ENCODE measurements at places on chromosomes 4 and X.

DNA sequence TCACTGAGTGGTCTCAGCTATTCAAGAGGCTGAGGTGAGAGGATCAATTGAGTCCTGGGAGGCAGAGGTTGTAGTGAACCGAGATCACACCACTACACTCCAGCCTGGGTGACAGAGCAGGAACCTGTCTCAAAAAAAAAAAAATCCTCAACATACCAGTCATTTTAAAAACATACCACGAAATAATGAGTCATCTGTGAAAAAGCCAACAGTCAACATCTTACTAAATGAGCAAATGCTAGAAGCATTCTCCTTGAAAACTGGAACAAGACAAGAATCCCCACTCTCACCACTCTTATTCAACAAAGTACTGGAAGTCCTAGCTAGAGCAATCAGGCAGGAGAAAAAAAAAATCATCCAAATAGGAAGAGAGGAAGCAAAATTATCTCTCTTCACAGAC is 104.0 kb upstream of the ARHGEF9 start:
- DNase-seq, result no peak

- DNase-seq, result no peak
These were observed 72.8 kb downstream of the SLC9A7 start for GRCh38 chrX:46686003-46686645.

DNA sequence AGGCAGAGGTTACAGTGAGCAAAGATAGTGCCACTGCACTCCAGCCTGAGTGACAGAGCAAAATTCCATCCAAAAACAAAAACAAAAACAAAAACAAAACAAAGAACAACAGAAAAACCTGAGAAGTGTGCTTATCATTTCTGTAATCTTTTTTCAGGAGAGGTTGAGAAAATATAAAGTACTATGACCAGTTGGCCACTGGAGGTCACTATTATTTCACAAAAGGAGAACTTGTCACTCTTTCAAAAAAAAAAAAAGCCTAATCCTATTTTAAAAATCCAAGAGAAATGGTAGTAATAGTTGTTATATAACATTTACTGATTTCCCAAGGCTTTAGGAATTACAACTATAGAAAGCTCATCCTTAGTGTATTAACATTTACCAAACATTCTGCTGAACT is 24.9 kb upstream of the RNF150 start:
- DNase-seq, result no peak

DNA sequence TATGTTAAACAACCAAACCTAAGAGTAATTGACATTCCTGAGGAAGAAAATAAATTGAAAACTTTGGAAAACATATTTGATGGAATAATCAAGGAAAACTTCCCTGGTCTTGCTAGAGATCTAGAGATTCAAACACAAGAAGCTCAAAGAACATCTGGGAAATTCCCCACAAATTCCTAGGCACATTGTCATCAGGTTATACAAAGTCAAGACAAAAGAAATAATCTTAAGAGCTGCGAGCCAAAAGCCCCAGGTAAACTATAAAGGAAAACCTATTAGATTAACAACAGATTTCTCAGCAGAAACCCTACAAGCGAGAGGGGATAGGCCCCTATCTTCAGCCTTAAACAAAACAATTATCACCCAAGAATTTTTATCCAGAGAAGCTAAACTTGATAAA is 1082.0 kb upstream of the IGFBP7 start:
- no peak for DNase-seq

DNA sequence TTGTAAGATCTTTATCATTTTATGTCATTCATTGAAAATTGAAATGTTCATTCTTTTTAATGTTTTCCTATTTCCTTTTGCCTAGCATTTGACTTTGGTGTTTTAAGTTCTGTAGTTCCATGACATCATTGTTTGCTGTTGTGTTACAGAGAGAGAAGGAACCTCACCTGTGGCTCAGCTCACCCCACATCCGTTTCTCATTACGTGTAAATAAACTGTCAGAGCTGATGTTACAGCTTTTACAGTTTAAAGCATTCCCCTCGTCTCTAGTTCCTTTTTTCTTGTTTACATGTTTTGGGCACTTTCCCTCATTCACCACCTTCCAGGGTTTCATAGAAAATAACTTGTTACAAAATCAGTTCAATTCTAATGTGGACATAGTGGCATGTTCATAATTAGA is 137.2 kb downstream of the FNIP2 start:
- DNase-seq, result no peak

- no peak for DNase-seq
These were observed 178.3 kb downstream of the AFAP1 start for GRCh38 chr4:7761312-7761711.

DNA sequence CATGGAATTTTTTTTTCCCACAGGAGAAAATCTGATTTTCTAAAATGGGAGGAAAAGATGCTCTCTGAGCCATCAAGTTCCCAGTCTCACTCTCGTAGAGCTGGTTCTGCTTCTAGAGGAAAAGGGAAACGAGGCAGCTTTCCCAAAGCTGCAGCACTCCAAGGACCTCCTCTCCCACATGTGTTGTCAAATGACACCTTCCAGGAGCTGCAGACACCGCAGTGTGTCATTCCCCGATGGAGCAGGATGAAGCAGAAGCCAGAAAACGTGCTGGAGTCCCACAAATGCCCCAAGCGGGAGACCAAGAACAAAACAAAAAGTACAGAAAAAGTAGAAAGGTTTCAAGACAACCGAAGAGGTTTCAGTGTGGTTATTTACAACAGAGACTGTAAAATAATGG is 348.1 kb downstream of the ARHGAP10 start:
- no peak for DNase-seq

- DNase-seq, result no peak
These were observed 35.1 kb downstream of the FAM114A1 start for GRCh38 chr4:38902695-38903094.

DNA sequence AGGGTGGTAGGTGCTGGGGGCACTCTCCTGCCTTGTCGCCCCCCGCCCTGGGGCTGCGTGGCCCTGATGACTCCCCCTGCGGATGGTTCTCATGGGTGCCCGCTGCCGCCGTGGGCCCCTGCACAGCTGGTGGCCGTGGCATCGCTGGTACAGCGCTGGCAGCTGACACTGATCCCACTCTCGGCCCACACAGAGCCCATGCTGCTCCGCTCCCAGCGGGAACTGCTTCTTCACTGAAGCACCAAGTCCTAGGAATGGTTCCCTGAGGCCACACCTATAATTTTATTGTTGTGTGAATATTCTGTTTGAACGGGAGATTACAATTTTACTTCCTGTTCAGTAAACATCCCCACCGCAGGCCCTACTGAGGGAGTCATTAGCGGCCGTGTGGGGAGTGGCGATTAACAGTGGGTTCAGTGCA is 138.6 kb upstream of the NKX1-1 start:
- no peak for DNase-seq

DNA sequence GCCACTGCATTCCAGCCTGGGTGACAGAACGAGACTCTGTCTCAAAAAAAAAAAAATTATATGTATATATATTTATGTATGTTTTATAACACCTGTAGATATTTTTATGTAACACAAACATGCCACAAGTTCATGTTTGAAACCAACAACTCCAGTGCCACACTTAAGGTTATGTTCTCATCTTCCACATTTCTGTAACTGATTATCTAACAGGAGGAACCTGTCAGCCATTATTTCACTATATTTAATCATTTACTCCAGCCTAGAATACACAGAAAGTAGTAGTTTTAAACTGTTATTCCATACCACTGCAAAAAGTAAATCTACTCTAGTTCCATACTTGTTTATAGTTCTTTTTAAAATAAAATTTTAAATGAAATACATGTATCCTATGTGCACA is 32.3 kb downstream of the MCUB start:
- DNase-seq, result no peak

DNA sequence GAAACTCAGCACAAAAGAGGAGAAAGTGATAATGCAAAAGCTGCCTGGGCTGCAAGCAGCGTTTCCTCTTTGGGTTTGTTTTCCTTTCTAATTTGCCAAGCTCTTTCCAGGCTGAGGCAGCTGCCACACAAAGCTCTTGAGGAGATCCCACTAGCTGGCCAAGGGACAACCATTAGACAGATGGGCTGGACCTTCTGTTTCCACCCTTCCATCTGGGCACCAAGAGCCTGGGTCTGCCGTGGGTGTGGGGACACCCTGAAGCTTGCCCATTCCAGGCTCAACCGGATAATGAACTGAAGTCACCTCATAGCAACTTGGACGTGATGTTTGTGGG is 194.6 kb upstream of the C1QTNF7 start:
- no peak for DNase-seq

- no peak for DNase-seq
These were observed 50.9 kb downstream of the REPS2 start for GRCh38 chrX:16997313-16997712.

DNA sequence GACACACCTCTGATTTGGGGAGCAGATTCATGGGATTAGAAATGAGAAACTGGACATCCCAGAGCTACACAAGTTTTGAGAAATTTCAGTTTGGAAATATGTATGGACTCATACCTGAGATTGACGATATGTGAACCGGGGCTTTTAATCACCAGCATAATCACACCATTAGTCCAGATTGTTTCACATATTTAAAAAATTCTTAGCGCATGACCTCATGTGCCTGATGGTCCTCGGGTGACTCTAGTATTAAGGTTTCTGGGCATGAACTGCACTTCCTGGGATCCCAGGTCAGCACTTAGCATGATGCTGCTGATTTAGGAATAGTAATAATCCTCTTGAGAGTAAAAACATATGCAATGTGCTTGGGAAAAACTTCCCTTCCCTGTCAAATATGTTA is 91.9 kb upstream of the BCOR start:
- no peak for DNase-seq

GRCh38 chrX:48736303-48736702 is 25.2 kb upstream of the GLOD5 start:
- no peak for DNase-seq

GRCh38 chrX:34805951-34806350 is 136.6 kb upstream of the FAM47B start:
- no peak for DNase-seq

- no peak for DNase-seq
These were observed 19.6 kb downstream of the CYP2U1 start for GRCh38 chr4:107950746-107951540.

- no peak for DNase-seq
These were observed 47.4 kb downstream of the PRDM5 start for GRCh38 chr4:120874792-120875774.

DNA sequence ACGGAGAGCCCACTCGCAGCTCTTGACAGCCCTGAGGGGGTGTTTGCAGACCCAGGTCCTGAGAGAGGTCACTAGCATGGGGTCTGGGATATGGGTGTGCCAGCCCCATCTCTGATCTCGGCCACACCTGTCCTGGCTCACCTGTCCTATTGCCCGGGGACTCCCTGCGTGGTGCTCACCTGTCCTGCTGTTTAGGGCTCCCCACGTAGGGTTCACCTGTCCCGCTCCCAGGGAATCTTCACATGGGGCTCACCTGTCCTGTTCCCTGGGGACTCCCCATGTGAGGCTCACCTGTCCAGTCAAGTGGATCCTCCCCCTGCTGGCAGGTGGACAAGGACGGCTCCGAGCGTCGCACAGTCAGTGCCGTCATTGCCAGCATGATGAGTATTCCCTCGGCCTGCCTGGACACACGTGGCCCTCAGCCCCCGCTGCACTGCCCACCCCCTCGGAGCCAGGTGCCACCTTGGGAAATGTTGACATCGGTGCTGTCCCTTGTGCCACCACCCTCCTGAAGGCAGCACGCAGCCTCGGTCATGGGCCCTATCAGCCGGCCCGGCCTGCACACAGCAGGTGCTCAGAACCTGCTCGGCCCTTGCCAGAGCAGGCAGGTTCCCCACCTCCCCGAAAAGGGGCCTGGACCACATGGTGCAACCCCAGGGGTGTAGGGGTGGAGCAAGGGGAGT is 6.3 kb downstream of the SLC49A3 start:
- peak; percentile 17 for DNase-seq

DNA sequence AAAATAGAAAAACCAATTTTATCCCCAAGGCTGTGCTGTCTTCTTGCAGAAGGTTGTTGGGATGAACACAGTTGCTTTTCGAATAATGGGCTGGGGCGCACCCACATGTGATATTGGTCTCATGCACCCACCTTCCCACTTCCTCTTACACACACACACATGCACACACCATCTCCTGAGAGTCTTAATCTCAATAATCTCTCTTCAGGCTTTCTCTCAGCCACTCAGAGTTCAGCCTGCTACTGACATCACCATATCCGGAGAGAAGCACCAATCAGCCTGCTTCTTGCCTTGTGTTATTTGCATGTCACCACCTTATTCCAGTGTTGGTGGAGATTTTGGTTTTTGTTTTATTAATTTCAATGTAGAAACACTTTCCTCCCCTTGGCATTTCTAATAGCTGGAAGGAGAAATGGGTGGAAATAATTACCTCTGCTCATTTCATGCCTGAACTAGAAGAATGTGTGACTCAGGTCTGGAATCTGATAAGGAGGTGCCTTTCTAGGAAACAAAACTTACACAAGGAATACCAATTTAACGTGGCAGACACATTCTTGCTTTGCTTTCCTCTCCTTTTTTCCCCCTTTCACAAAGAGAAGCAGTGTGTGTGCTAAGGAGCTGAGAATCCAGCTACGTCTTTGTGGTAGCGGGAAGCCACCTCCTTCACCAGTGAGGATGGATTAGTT is 400.2 kb downstream of the MID1IP1 start:
- DNase-seq, result no peak

DNA sequence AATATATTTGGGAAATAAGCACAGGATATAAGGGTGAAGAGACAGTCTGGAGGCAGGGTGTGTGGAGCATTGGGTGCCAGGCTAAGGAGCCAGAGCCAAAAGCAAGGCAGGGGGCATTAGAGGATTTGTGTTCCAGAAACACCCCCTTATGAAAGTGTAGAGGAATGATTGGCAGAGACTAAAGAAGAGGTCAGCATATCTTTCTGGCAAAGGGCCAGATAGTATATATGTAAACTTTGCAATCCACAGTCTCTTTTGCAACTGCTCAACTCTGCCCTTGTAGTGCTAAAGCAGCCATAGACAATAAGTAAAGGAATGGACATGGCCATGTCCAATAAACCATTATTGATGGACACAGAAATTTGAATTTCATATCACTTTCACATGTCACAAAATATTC is 3.6 kb upstream of the SLC9A6 start:
- no peak for DNase-seq

GRCh38 chrX:153406903-153407302 is 4.4 kb upstream of the ZFP92 start:
- no peak for DNase-seq

DNA sequence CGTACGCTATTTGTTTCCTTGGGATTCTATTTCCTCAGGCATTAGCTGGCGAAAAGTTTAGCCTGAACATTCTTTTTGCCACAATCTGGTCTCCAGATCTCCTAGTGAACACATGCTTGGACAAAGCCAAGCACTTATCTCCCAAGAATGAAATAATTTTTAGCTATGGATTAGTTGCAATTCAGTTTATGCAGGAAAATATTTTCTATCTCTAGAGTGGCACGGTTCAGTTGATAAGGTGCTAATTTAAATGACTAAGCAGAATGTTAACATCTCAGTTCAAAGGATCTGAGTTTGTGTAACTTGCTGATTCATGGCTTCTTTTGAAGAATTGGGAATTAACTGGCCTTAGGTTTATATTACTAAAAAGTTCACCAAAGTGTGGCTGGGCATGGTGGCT is 58.1 kb upstream of the JADE1 start:
- no peak for DNase-seq

- DNase-seq, result peak; percentile 82
These were observed 1.4 kb downstream of the HGFAC start for GRCh38 chr4:3442959-3443749.

Data from activated B cell treated with CpG ODN at 0.5 μM for 24 hours (primary cell).